ENCODE measurements at places on chromosomes 3 and 15.

DNA sequence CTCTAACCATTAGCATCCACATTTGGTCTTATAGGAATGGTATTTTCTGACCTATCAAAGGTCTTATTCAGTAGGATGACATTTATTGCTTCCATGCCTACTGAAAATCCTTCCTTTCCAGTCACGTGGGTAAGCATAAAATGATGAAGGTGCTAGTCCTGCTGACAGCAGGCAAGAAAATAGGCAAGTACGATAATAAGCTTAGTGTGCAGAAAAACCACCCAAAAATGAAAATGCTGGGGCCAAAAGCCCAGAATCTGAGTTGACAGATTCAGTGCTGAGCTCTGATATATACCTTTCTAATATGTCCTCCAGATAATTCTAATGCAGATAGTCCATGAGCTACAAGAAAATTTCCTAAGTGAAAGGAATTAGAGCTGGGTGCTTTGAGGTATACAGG is 194.8 kb downstream of the WDR72 start:
- DNase-seq: no peak

- no peak for DNase-seq
These were observed 68.8 kb downstream of the FSIP1 start for GRCh38 chr15:39713846-39714245.

DNA sequence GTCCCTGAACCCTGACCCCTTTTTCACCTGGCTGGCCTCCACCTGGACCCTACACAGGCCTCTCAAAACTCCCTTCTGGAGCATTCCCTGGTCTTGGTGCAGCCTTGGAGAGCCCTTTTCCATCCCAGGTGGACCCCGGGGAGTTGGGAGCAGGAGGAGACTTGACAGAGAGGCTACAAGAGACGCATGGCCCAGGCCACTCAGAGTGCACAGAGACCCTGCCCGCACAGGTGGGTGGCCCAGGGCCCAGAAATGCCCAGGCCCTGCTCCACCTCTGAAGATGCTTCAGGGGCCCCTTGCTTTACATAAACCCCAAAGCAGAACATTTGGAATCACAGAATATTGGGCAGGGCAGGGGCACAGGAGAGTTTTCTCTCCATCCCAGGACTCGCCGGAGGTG is 34.4 kb downstream of the CYP11A1 start:
- no peak for DNase-seq

- no peak for DNase-seq
These were observed 68.7 kb upstream of the PRR23C start for GRCh38 chr3:139113231-139113992.

- DNase-seq: no peak
These were observed 111.7 kb downstream of the FOXB1 start for GRCh38 chr15:60115579-60116380.

Data from stimulated activated CD4-positive, alpha-beta T cell treated with anti-CD3 and anti-CD28 coated beads, Interleukin-15, amount 100 ng/mL, for 48 hours (primary cell).